GM04504 (cell line): ENCODE measurements at places on chromosomes 6 and 20.

DNA sequence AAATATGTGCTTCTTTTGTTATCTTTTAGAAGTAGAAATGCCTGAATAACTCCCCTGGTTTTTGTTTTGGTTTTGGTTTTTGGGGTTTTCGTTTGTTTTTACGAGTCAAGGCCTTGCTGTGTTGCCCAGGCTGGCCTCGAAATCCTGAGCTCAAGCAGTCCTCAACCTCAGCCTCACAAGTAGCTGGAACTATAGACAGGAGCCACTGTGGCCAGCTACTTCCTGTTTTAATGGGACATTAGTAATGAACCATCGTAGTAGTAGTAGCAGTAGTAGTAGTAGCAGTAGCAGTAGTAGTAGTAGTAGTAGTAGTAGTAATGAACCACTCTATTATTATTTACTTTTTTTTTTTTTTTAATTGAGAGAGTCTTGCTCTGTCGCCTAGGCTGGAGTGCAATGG lies 66.0 kb downstream of the UBR2 start:
- no peak for DNase-seq

- no peak for DNase-seq
Measured at GRCh38 chr20:55054453-55054852, 579.1 kb downstream of the DOK5 start.

DNA sequence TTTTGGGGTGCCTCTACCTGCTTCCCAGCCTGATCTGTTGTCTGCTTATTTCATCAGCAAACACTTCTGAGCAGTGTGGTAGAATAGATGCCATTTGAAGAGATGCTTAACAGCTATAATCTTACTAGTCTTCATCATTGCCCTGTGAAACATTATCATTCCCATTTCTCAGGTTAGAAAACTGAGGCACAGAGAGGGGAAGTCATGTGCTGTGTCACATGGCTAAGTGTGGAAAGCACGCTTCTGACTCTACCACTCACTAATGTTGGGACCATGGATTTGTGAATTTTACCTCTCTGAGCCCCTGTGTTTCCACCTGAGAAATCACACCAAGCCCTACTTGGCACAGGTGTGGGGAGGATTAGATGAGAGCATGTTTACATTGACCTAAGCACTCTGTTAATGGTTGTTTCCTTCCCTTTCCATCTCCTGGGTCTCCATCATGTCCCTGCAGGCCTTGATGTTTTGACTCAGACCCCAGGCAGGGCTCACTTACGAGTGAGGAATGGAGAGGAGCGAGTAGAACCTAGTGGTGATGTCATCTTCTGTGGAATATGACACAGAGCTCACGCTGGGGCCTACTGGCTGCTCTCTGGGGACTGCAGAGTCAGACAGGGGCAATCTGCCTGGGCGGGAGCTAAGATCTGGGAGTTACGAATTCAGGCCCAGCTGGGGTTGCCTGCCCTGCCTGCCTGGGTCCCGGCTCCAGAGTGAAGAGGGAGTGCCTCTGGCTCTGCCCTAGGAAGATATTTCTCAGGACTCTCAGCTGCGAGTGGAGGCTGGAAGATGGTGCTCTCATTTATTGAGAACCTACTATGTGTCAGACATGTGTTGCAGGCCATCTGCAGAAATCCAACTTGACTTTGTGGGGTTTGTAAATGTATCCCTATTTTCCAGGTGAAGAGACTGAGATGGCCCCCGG lies 64.3 kb downstream of the CDH22 start:
- DNase-seq, result no peak

DNA sequence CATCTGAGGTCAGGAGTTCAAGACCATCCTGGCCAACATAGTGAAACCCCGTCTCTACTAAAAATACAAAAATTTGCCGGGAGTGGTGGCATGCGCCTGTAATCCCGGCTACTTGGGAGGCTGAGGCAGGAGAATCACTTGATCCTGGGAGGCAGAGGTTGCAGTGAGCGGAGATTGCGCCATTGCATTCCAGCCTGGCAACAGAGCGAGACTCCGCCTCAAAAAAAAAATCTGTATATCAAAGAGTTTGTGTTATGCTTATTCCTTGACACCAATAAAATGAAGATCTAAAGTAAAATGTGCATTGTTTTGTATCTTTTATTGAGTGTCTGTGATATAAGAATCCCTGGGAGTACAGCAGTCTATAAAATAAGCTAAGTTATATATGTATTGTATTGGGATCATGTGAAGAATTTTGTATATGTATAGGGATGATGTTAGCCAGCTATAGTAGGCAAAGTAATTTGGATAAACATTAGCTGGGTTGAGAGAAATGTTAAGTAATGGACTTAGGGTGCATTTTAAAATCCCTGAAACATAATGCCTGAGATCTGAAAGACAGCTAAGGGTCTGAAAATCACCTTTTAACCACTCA lies 10.9 kb downstream of the TBP start:
- no peak for DNase-seq

- DNase-seq, result no peak
Measured at GRCh38 chr6:123509112-123509511, 127.6 kb downstream of the TRDN start.

DNA sequence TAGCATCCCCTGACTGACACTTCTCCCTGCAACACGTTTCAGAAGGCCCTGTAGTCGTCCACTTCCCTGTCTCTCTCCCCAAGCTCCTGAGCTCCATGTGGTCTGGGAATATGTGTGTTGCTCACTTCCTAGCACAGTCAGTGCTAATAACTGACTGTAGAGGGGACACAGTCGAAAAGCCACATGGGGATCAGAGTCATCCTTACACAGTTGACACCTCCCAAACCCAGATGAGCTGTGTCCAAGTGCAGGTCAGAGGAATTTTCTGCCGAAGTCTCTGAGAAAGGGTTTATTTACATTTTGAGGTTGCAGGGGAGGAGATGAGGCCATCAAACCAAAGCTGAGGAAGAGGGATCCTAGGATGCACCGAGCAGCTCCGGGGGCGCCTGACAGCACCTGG lies 3.5 kb upstream of the ADAM33 start:
- DNase-seq, result no peak

- DNase-seq, result peak; percentile 10
Measured at GRCh38 chr20:9490161-9490560, 24.2 kb upstream of the LAMP5 start.

- DNase-seq, result no peak
Measured at GRCh38 chr20:33108661-33109060, 29.2 kb downstream of the BPIFB4 start.

GRCh38 chr20:31747640-31748039 lies 8.6 kb downstream of the TPX2 start:
- peak; percentile 36 for DNase-seq

DNA sequence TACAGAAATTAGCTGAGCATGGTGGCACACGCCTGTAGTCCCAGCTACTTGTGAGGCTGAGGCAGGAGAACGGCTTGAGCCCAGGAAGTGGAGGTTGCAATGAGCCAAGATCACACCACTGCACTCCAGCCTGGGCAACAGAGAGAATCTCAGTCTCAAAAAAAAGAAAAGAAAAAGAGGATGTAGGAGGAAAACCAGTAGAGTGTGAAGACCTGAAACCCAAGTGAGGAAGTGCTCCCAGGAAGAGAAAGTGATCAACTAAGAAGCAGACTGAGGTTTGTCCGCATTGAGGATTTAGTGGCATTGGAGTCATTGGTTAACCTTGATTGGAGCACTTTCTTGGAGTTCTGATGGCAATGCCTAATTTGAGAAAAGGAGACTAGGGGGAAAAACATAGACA lies 20.6 kb upstream of the TASP1 start:
- no peak for DNase-seq

DNA sequence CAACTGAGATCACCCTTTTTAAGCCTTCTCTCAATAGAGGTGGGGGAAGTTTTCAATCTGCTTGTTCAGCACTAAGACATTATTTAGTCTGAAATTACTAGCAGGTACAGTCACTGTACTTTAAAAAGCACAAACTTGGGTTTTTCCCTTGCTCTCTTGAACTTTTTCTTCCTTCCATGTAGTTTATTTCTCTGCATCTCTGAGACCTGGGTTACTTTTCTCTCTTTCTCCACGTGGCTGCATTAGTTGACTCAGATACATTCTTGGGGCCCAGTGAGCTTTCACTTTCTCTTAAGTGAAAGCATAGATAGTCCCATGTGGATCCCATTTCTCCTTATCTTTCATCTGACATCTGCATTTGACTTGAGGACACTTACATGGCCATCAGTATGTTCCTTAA lies 433.9 kb upstream of the MAP3K7 start:
- DNase-seq, result no peak

DNA sequence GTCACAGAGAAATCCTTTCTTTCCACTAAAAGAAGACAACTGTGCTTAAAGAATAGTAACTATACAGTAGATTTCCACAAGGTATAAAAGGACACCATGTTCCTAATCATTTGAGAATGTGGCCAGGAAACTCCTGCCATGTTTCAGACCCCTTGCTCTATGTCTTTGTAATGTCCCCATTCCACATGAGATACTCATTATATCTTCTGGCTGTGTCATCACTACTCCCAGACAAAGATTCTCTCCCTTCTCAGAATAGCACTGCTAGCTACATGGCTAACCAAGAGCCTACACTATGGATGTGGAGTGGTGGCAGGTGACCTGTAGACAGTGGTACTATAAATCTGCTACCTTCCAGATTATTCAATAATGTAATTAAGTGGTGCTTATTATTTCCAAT lies 218.1 kb upstream of the MCHR2 start:
- no peak for DNase-seq

DNA sequence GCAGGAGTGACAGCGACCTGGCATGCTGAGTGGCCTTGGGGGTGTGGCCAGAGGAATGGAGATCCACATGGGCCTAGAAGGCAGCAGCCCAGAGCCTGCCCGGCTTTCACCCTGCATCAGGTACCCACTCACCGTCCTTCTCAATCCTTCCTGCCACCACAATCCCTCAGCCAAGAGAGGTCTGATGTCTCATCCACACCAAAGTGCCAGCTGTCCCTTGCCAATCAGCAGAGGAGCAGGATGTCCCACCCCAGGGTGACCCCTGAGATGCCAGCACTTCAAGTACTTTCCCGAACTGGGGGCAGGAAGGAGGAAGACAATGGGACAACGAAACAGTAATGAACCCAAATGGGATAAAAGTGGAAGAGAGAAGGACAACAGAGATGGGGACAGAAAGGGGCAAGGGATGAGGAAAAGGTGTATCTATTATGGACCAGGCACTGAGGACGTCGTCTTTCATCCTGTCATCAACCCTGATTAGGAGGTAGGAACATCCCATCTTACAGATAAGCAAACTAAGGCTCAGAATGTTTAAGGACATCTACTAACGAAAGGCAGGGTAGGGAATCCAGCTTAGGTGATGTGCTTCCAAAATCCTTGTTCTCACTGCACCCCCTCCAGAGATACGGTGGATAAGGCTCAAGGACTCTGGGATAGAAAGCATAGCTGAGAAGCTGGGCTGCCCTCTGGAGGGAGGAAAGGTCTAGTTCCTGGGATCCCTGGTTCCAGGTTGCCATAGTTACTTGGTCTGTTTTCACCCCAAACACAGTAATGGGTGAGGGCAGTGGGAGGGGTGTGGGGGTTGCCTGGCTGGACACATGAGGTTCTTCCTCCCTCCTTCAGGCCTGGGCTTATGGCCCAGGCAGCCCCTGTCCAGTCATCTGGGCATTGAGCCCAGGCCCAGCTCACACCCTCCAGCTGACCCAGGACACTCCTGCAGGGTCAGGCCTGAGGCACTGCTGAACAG lies 4.5 kb upstream of the TNXB start:
- peak; percentile 99 for DNase-seq

DNA sequence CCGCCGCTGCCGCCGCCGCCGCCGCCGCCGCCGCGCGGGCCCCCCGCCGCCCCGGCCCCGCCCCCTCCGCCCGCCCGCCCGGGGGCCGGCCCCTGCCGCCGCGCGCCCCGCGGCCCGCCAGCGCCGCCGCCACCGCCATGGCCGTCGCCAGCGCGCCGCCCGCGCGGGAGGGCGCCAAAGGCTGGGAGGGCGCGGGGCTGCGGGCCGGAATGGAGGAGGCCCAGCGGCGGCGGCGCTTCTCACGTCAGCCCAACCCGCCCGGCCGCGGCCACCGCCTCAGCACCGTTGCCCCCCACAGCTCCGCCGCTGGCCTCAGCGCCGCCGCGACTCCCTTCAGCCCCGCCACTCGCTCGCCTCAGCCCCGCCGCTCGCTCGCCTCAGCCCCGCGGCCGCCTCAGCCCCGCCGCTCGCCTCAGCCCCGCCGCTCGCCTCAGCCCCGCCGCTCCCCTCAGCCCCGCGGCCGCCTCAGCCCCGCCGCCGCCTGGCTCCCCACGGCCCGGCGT lies 258 bp downstream of the PHF10 start:
- no peak for DNase-seq

GRCh38 chr20:51628533-51629398 lies 86.2 kb upstream of the NFATC2 start:
- DNase-seq, result peak; percentile 49

DNA sequence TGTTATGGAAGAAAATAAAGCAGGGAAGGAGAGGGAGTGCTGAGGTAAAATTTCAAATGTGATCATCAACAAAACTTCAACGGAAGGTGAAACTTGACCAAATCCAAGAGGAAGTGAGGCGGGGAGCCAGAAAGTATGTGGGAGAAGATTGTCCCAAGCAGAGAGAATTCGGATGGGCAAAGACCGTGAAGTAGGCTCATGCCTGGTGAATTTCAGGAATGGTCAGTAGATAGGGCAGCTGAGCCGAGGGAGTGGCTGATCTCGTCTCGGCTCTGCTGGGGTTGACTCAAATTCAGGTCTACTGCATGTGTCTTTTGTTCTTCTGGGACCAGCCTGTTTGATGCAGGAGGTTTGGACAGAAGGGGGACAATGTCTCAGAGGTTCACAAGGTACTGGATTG lies 7.0 kb upstream of the CSNK2A1 start:
- no peak for DNase-seq

DNA sequence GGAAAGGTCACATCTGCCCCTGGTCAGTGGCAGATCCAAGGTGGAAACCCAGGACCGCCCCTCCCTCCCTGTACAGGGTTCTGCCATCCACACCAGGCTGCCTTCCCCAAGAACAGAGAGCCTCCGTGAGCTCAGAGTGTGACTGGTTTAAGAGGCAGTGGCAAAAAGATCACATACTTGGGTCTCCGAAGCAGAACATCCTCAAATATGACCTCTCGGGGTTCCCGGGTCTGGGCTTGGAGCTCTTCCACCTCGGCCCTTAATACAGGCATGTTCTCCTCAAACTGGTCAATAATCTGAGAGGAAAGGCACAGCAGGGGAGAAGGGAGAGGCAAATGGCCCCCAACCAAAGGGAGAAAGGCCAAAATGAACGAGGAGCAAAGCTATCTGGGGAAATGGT lies 14.8 kb downstream of the C20orf96 start:
- DNase-seq, result no peak

GRCh38 chr6:149233056-149233715 lies 84.3 kb upstream of the TAB2 start:
- DNase-seq, result peak; percentile 57
